ENCODE measurements at places on chromosomes 7 and 10. TPM values are rescaled to one million over a fixed set of nuclear protein-coding genes. Genes with fewer than 3 reads are reported as not detected.

The DPCD gene
- total RNA-seq = 23.9 TPM

The TBXAS1 gene
- total RNA-seq = 44.1 TPM

The CRTAC1 gene
- 8.9 TPM for total RNA-seq

The SLC25A13 gene
- total RNA-seq = 41.6 TPM

The EPO gene
- not detected for total RNA-seq

The NRP1 gene
- 23.0 TPM for total RNA-seq

The CDHR1 gene
- total RNA-seq = 0.45 TPM

The AKR1C2 gene
- 6.4 TPM for total RNA-seq

The ABCC2 gene
- total RNA-seq = 0.74 TPM

The AGBL3 gene
- 1.4 TPM for total RNA-seq

The GCK gene
- 0.91 TPM for total RNA-seq

The MLXIPL gene
- total RNA-seq = 9.8 TPM

Measured in prostate gland (tissue), 2 donors.